ENCODE measurements at places on chromosomes 7 and 10.

DNA sequence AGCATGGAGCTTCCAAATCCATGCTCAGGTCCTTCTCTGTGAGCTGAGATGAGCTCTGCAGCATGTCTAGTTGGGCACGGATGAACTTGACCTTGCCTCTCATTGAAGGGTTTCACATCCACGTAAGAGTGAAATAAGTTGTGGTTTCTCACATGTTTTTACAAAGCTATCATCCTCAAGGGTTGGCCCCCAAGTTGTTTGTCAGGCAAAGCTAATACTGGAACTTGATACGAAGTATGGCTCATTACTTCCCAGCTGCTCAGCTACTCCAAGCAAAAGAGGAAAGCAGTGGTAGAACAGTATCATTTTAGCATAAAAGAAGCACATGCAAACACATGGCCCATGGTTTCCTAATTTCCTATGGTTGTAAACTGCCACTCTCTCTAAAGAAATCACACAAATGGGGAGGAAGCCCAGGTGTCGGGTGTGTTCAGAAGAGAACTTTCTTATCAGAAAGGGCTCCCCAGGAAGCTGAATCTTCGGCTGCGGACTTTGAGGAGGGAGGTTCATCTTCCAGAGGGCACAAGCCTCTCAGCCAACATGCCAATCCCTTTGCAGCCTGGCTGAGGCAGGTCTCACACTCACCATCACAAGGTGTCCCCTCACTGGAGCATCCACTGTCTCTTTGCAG, 45.3 kb downstream of the PDLIM1 start:
- no peak overlapping the region for H3K4me3 ChIP-seq
- no peak for DNase-seq
- H3K27me3 ChIP-seq, result no peaks in the 10 kb centered on the region

GRCh38 chr7:38186593-38187314, 8.7 kb downstream of the STARD3NL start:
- peaks cover 15% of the 10 kb centered on the region for H3K36me3 ChIP-seq
- no peak overlapping the region for H3K27ac ChIP-seq
- H3K4me3 ChIP-seq, result no peak overlapping the region
- H3K4me1 ChIP-seq, result peaks cover 12% of the 10 kb centered on the region
- H3K27me3 ChIP-seq, result no peaks in the 10 kb centered on the region

- peak; percentile 49 for DNase-seq
- 0 out of 2 replicates have a peak, but pooled peaks cover 2% of the 10 kb centered on the region for H3K27me3 ChIP-seq
- no peak overlapping the region for H3K4me3 ChIP-seq
Observed at GRCh38 chr7:34675749-34676374, 17.8 kb downstream of the NPSR1 start.

DNA sequence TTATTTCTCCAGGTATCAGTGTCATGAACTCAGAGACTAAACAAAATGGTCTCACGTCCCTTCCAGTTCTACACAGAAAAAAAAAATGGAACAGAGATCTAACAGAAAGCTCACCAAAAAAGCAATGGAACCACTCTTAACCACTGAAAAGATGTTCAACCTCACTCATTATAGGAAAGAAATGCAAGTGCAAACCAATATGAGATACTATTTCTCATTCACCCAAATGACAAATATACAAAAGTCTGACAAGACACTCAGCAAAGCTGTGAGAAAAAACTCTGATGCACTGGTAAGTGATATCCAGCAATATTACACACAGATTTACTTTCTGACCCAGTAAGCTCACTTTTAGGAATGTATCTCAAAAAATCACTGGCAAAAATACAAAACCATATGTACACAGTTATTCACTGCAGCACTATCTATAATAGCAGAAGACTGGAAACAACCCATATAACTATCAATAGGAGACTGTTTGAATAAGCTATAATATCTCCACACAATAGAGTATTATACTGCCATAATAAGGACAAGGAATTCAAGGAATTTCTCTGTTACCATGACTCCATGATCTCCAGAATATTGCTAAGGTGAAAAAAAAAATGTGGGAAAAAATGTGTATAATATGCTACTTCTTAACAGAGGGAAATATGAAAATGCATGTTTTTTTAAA, 36.6 kb downstream of the ABI1 start:
- H3K27ac ChIP-seq, result no peak overlapping the region
- H3K4me3 ChIP-seq, result no peak overlapping the region
- H3K36me3 ChIP-seq, result no peaks in the 10 kb centered on the region
- H3K4me1 ChIP-seq, result no peaks in the 10 kb centered on the region
- no peaks in the 10 kb centered on the region for H3K27me3 ChIP-seq

GRCh38 chr7:101859411-101860106, 42.1 kb downstream of the CUX1 start:
- H3K27ac ChIP-seq, result 0 out of 2 replicates have a peak overlapping the region, but pooled peaks have one; percentile 0
- no peaks in the 10 kb centered on the region for H3K27me3 ChIP-seq
- H3K4me3 ChIP-seq, result no peak overlapping the region
- peaks cover 23% of the 10 kb centered on the region for H3K4me1 ChIP-seq

DNA sequence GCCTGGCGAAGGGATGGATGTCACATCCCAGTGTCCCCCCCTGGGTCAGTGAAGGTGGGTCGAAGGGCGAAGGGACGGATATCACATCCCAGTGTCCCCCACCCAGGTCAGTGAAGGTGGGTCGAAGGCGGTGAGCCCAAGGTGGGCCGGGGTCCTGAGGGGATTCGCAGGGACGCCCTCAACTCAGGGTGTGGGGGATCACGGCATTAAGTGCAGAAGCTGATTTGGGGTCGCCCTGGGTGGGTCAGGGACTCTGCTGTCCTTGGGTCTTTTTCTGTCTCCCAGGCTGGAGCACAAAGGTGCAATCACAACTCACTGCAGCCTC, 21.9 kb downstream of the ADAP1 start:
- DNase-seq, result no peak
- H3K27ac ChIP-seq, result no peak overlapping the region
- no peak overlapping the region for H3K4me3 ChIP-seq

- no peaks in the 10 kb centered on the region for H3K27me3 ChIP-seq
- H3K4me3 ChIP-seq, result no peak overlapping the region
Observed at GRCh38 chr10:91551856-91552255, 81.0 kb downstream of the PPP1R3C start.

DNA sequence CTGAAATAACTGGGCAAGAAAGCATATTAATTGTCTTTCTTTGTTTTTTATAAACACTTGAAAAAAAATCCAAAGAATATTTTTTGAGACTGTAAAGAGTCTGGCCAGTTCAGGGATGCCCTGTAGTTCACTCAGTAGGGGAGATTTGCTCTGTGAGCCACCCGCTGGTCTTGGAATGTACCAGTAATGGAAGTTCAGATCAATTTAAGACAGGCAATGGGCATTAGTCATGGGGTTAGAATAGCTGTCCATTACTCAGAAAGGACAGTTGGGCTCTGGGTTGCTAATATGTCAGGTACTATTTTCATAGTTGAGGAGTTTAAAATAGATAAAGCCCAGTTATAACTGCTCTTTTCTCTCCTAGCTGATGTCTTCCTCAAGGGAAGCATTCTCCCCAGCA, 38.7 kb downstream of the A1CF start:
- H3K4me1 ChIP-seq, result peaks cover 12% of the 10 kb centered on the region
- no peaks in the 10 kb centered on the region for H3K36me3 ChIP-seq
- peak; percentile 54 for DNase-seq

- no peak overlapping the region for H3K27ac ChIP-seq
- H3K4me1 ChIP-seq, result peaks cover 6% of the 10 kb centered on the region
- DNase-seq, result peak; percentile 10
- H3K27me3 ChIP-seq, result peaks cover 53% of the 10 kb centered on the region
Observed at GRCh38 chr7:39414224-39415035, 151.8 kb upstream of the YAE1 start.

DNA sequence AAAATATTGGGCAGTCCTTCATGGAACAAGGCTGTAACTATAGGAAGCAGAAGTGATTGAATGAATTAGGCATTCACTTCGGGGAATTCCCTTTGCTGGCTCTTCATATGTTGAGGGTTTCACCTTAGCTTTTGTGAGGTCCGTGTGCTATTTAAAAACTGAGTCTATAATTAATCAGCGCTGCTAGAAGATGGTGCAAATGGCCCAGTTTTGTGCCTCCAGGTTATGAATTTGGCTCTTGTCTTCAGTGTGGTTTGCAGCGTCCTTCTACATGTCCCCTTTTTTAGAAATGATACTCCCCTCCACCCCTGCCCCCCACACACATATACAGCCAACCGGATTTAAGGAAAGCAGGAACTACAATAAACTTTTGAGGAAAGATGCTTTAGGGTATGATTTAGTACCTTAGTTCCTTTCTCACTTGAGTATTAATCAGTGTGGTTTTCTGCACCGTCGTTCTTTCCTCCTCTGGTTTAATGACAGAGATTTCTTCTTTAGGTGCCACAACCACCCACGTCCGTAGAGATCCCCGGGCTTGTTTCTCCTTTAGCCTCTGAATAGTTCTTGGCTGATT, 110.6 kb upstream of the SAMD8 start:
- no peaks in the 10 kb centered on the region for H3K4me1 ChIP-seq
- DNase-seq, result no peak
- H3K27me3 ChIP-seq, result no peaks in the 10 kb centered on the region
- H3K36me3 ChIP-seq, result peaks cover 30% of the 10 kb centered on the region
- H3K4me3 ChIP-seq, result no peak overlapping the region
- H3K27ac ChIP-seq, result no peak overlapping the region

All from PC-3 (cell line).